Tibial nerve (tissue), 4 donors: ENCODE measurements at places on chromosomes 16 and 17.
A peak's percentile ranks its signal among the peaks of the same experiment; 100 is the strongest.

DNA sequence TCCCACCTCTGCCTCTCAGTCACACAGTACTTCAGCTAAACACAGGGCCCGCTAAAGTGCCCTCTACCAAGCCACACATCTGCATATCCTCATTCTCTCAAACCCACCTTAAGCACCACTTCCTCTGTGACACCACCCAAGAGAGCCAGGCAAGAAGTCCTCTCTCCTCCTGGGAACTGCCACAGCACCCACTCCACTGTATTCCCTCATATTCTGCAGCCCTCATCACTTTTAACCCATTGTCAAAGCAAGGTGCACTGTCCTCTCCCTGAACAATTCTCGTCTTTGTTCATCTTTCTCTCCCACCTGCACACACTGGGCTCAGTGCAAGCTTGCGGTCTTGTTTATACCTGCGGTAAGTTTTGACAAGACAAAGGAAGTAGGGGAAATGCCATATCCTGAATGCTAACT lies 13.6 kb downstream of the CHD9 start:
- no peak for DNase-seq

GRCh38 chr16:50644729-50645128 lies 36.4 kb downstream of the SNX20 start:
- DNase-seq = peak; percentile 31

- DNase-seq = no peak
Observed at GRCh38 chr17:81957691-81958432, 3.1 kb downstream of the NOTUM start.

GRCh38 chr16:11411059-11411550 lies 65.8 kb downstream of the RMI2 start:
- no peak for DNase-seq

- DNase-seq = no peak
Observed at GRCh38 chr17:30427611-30428010, 48.9 kb downstream of the CPD start.

GRCh38 chr17:75625813-75626486 lies 7.3 kb upstream of the SMIM5 start:
- no peak for DNase-seq

GRCh38 chr17:79041723-79042420 lies 17.9 kb downstream of the C1QTNF1 start:
- no peak for DNase-seq
